Astrocyte of the spinal cord (primary cell): ENCODE measurements at places on chromosomes 5 and 9.
A peak's percentile ranks its signal among the peaks of the same experiment; 100 is the strongest.

DNA sequence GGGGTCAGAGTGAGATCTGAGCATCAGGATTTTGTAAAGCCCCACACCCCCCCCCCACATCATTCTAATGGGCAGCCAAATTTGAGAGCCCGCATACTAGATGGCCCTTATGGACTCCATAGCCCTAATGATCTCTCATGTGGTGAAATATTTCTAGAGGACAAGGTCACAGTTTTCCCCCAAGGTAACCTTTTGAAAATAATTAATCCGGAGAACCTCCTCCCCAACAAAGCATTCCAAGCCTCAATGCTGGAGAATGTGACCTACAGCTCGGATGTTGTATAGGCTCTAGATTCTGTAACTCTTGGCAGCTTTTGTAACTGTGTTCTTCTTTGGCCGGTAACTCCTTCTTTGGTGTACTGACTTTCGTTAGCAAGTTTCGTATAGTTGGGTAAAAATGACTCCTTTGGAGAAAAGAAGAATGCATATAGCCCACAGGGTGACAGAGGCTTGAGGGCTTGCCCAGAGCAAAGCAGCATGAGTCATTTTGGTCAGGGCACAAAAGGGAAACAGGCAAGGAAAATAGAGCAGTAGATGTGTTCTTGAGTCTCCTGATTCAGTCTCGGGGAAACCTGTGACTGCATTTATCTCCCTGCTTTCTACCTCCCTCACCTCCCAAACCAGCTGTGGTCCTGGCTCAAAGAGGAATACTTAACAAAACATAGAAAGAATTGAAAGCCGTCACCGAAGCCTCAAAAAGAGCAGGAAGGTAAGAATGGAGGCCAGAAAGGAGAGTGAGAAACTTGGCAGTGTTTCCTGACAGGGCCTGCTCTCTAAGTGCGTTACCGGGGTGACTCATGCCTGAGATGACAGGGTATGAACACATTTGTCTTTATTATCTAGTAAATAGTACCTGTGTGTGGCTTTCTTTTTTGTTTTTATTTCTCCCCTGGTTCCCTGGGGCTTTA lies 6.6 kb upstream of the XPA start:
- peak; percentile 94 for DNase-seq

DNA sequence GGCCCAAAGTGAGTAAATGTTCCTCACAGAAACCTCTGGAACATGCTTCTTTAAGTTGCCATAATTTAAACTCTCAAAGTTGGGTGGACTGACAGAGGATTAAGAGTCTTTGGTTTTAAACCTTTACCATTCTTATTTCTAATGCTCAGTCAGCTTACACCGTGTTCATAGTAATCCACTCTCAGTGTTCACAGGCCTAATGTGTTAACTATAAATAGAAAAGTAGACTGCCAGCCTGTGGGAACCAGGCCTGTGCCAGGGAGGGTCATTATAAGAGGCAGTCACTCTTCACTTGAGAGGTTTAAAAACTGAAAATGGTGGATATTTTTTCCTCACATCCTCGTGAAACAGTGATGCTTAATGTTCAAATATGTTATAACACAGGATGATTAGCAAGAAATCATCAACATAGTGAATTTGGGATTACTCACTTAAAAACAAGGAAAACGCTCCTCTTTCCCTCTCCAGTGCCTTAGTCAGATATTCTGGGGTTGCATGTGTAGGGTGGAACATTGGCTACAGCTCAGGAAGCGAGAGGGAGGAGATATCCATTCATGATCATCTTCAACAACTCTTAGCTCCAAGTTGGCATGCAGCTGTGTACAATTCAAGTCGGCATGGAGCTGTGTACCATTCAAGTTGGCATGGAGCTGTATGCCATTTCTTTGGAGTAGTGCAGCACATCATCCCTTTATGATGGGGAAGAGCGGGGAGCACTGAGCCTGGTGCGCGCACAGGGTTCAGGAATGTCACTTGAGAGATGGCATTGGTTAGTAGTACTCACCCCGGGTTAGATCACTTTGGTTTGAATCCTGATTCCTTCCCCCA lies 65.8 kb downstream of the KIAA1958 start:
- no peak for DNase-seq

GRCh38 chr9:73024601-73025034 lies 71.8 kb upstream of the ALDH1A1 start:
- no peak for DNase-seq

DNA sequence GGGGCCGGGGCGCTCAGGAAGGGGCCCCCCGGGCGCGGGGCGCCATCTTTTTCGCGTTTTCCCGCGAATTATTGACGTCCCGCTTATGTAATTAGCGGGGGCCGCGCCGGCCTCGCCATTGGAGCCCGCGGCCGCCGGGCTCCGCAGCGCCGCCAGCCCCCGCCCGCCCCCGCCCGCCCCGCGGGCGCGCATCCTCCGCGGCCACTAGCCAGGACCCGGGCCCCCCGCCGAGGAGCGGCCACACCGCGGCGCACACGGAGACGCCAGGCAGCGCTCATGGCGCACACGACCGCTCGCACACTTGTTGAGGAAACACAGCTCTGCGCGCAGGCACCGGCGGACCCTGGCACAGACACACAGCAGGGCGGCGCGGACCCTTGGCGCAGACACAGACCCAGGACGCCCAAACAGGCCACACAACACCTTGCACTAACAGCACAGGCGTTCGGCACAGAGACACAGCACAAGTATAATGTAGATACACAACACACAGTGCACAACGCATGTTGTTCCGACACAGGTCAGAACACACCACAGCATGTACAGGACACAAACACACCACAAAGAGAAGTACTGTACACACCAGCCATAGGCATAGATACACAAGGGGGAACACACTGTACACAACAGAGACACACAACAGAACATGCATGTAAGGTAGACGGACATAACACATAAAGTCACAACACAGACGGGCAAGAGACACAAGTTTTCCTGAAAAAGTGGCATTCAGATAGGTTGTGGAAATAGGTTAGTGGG lies 467 bp upstream of the PHF19 start:
- DNase-seq = peak; percentile 62

DNA sequence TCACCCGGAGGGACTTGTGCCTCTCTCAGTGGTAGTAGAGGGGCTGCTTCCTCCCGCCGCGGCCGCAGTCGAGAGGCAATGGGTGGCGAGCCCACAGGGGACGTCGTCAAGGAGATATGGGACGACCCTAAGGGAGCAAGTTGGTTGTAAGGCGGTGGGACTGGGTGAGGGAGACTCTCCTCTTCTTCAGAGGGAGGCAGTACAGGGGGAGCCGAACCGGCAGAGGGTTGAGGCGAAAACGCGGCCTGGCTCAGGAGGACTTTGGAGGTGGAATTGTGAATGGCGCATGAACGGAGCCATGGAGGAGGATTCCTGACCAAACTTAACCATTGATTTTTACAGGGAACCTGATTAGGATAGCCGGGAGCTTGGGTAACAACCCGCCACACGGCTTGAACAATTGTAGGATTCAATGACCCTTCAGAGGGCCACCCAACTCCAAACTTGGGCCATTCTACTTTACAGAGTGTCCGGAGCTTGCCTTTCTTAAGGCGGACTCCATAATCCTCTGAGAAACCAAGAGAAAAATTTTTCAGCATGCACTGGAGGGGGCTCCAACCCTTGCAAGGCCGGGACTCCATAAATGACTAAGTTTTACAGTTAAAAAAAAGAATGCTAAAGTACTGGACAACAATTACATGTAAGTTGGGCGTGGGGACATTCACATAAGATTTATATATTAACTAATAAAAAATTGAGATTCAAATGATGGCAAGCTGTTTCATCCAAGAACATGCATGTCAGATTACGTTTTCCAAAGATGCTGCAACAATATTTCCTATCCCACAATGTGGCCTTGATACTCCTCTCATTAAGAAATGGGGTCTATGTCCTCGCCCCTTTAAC lies 19.4 kb upstream of the RHOBTB3 start:
- DNase-seq = no peak

- DNase-seq = no peak
These were observed 124.2 kb downstream of the GNA14 start for GRCh38 chr9:77523891-77524290.

DNA sequence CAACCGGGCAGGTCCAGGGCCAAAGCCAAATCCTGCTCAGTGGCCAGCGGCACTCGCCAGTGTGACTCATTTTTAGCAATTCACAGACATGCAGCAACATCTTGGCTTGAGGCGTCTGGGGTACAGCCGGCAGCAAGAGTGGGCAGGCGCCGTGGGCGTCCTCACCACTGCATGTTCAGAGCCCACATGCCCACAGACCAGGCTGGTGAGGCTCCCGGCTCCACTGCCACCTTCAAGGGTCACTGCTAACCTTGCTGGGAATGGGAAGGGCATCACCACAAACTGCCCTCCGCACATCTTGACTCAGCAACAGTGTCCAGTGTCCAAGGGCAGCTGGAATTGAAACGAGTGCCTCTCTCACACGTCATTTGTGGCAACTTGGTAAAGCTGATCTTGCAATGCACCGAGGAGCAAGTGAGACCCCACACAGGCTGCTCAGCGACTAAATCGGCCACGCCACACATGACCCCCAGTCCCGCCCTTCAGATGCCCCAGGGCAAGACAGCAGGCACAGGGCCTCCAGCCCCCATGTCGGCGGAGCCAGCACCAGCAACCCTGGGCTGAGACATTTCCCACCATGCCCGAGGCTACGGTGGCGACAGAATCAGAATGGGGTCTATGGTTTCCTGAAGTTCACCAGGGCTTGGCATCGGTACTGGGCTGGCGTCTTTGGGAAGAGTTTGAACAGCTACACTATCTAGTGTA lies 140.3 kb downstream of the ROR2 start:
- peak; percentile 6 for DNase-seq

GRCh38 chr5:122394284-122394930 lies 82.4 kb downstream of the SNCAIP start:
- no peak for DNase-seq

- DNase-seq = no peak
These were observed 3.0 kb downstream of the NKX2-5 start for GRCh38 chr5:173231996-173232498.

GRCh38 chr5:173557123-173557903 lies 59.1 kb downstream of the BOD1 start:
- no peak for DNase-seq

- DNase-seq = no peak
These were observed 552.2 kb upstream of the ZNF462 start for GRCh38 chr9:106310782-106311181.

DNA sequence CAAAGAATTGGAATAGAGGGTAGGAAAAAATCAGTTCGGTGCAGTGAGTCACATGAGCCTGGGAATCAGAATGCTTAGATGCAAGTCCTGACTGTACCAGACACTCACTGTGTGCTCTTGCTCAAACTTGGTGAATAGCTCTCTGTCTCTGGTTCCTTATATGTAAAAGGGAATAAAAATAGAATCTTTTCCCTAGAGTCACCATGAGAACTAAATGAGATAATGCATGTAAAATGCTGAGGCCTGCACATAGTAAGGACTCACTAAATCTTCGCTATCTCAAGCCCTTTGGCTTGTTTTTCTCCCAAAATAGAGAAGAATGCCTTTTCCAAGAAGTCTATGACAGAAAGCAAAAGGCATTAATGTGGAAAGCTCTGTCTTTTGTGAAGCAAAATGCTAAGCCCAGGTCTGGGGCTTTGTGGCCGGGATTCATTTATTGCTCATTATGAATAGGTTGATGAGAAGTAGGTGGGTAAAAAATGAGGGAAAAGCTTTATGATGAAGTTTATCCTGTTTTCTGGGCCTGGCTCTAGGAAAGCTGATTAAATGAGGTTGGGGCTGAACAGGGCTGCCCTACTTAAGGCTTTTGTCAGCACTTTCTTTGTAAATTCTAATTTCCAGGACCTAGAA lies 483.3 kb downstream of the DMAC1 start:
- no peak for DNase-seq

- DNase-seq = peak; percentile 98
These were observed 29.5 kb downstream of the TGFBI start for GRCh38 chr5:136058039-136058971.

DNA sequence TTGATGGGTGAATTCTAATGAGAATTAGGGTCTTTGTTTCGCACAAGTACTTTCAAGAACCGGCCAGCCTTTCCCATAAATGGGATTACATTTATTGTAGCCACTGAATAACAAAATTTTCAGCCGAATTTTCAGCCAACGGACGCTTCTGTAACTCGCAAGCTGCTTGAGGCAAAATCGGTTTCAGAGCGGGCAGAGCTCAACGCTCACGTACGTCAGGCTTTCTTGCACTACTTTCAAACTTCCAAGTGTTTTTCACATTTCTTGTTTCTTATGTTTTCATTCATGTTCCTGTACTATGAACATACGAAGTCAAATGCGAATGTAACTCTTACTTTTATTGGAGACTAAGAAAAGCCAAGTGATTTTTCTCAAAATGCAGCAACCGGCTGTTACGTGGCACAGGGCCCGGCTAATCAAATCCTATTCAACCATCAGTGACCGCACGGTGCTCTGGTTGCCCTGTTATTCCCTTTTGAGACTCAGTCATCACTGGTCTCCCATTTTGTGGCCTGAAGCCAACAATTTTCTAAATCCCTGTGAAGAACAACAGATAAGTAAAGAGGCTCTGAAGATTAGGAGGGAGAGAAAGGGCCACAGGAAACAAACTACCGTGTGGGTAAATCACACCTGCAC lies 68.5 kb downstream of the SLC28A3 start:
- peak; percentile 43 for DNase-seq

DNA sequence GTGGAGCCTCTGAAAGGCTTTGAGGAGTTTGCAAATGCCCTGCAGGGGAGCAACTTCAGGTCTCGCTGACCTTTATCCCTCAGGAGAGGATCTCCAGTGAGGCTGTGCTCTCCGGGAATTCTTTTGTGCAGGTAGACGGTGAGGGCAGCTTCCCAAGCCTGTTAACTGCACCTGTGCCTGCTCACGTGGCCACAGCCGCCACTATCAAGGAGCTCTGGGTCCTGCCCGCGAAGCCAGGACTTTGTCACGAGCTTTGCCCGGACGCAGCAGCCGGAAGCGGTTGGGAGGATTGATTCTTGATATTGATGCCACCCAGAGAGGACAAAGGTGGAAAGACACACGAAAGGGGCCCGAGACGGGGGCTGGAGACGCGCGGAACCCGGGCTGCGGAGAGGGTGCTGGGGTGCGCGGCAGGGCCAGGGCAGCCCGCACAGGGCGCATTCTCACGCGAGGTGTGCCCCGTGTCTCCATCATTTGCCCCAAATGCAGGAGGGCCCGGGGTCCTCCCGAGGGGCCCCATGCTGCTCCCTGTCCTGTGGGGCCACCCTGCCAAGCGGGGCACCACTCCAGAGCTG lies 18.2 kb downstream of the SLC9A3 start:
- DNase-seq = no peak
